ENCODE measurements at places on chromosomes 6 and 20.
A peak's percentile ranks its signal among the peaks of the same experiment; 100 is the strongest.

- no peak for DNase-seq
Observed at GRCh38 chr6:142167486-142167885, 20.4 kb downstream of the VTA1 start.

- no peak for DNase-seq
Observed at GRCh38 chr6:98033617-98034016, 750.6 kb upstream of the MMS22L start.

DNA sequence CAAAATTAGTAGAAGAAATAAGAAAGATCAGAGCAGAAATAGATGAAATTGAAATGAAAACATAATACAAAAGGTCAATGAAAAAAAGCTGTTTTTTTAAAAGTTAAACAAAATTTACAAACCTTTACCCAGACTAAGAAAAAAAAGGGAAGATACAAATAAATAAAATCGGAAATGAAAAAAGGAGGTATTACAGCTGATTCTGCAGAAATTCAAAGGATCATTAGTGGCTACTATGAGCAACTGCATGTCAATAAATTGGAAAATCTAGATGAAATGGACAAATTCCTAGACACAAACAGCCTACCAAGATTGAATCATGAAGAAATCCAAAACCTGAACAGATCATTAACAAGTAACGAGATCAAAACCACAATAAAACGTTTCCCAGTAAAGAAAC is 59.2 kb downstream of the ZFP64 start:
- DNase-seq = no peak

DNA sequence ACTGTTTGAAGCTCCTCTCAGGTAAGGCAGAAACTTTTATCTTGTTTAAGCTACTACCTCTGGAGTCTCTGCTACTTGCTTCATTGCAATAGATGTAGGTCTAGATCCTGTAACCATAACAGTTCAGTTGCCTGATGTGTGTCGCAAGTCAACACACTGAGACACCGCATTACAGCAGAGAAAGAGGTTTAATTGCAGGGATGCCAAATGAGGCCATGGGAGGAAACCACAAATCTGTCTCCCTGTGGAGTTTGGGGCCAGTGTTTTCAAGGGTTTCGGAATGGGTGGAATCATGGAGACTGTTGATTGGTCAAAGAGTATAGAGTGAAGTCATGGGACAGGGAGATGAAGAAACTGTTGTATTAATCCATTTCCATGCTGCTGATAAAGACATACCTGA is 57.1 kb upstream of the RBM24 start:
- no peak for DNase-seq

DNA sequence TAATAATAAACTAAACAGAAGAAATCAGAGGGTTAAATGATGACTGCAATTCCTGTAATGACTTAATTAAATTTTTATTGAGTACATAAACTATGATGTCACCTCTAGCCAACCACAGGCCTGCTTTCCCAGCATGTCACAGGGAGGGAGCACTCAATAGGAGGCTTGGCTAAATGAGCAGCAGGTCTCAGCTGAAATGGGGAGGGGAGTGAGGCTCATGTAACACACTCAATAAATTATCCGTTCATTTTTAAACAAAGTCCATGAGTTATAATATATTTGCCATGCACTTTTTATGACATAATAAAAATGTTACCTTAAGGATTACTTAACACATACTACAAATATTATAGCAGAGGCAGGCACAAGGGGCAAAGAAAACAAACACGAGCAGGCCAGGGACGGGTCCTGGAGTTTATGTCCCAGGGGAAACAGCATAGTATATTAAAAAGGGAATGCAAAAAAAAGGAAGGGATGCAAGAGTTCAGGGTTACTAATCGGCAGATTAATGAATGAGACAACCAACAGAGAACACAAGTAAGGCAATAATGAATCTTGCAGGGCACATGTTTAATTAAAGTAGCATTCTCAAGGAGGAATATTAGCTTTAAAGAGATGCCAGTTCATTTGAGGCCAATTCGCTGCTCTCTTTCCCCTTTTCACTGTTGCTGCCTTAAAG is 27.1 kb upstream of the FAM83C start:
- no peak for DNase-seq

- DNase-seq = peak; percentile 13
Observed at GRCh38 chr6:16819752-16820151, 58.5 kb upstream of the ATXN1 start.

GRCh38 chr6:143293523-143293922 is 157.0 kb downstream of the ADAT2 start:
- no peak for DNase-seq

DNA sequence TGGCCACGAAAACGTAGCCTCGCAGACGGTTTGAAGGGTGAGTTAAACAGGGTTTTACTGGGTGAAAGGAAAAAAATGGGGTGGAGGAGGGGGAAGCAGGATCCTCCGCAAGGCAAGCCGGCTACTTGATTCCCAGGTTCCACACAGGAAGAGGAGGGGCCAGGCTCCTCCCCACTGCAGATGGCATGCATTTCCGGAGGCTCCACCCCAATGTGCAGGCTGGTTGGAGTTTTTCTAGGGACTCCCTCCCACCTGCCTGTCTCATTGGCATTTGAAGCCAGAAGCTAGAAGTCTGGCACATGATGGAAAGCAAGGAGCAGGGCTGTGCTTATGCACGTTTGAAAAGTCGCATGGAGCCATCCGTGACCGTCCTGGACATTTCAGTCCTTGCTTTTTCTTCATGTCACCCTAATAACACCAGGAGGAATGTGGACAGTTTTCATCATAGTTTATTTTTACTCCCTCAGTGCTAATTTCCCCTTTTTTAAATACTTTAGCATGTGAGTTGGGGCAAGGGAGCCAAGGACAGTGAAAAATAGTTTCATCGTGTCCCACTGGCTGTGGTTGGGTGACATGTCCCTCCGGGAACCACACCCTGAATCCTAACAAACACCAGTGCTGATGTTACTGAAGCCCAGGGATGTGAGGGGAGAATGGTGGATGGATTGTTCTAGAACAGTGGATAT is 100.1 kb upstream of the INSM1 start:
- DNase-seq = no peak

DNA sequence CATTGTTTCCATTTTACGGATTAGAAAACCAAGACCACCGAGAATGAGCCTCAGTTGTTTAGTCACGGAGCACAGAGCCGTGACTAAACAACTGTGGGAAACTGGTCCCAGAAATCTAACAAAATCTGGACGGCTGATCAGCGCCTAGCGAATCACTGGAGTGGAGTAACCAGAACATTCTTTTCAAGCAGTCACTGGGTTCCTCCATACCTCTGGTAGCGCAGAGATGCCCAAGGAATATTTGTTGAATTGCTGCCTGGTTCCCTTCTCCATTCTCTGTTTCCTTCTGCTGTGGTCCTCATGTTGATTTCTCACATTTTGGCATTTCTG is 62.0 kb downstream of the GPX5 start:
- no peak for DNase-seq

GRCh38 chr6:116389357-116389756 is 18.6 kb downstream of the DSE start:
- DNase-seq = no peak

- DNase-seq = no peak
Observed at GRCh38 chr6:117174835-117175360, 90.5 kb upstream of the VGLL2 start.

GRCh38 chr6:44064089-44064947 is 62.9 kb downstream of the MRPL14 start:
- no peak for DNase-seq

- no peak for DNase-seq
Observed at GRCh38 chr20:44805979-44806620, 4.2 kb downstream of the RIMS4 start.

- DNase-seq = no peak
Observed at GRCh38 chr20:46101957-46102356, 12.2 kb upstream of the NCOA5 start.

GRCh38 chr20:45368221-45368980 is 5.4 kb downstream of the SYS1 start:
- DNase-seq = no peak
